Kidney epithelial cell (primary cell): ENCODE measurements at places on chromosomes 3 and 15.

DNA sequence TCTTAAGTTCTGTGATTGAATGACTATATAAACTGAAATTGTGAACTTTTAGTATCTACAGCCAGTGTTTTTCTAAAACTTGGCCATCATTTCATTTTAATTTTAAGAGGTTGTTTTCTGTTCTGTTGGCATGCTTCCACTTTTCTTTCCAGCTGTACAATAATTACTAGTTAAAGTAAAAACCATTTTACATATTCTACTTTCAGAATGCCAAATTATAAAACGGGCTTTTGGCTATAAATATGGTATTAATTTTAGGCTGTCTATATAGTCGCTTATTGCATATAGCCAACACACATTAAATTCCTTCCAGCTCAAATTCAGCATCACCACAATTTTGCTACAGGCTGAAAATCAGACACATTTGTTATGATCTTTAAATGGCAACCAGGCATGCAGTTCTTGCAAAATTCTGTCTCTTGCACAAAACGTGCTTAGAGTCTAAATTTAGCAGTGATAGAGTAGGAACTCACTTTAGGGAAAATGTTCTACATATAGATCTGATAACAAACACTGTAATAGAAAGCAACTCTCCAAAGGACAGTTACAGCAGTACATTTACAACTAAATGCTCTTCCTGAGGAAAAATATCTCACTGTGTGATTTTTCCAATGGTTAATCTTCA, 81.1 kb downstream of the BTD start:
- no peak for DNase-seq

DNA sequence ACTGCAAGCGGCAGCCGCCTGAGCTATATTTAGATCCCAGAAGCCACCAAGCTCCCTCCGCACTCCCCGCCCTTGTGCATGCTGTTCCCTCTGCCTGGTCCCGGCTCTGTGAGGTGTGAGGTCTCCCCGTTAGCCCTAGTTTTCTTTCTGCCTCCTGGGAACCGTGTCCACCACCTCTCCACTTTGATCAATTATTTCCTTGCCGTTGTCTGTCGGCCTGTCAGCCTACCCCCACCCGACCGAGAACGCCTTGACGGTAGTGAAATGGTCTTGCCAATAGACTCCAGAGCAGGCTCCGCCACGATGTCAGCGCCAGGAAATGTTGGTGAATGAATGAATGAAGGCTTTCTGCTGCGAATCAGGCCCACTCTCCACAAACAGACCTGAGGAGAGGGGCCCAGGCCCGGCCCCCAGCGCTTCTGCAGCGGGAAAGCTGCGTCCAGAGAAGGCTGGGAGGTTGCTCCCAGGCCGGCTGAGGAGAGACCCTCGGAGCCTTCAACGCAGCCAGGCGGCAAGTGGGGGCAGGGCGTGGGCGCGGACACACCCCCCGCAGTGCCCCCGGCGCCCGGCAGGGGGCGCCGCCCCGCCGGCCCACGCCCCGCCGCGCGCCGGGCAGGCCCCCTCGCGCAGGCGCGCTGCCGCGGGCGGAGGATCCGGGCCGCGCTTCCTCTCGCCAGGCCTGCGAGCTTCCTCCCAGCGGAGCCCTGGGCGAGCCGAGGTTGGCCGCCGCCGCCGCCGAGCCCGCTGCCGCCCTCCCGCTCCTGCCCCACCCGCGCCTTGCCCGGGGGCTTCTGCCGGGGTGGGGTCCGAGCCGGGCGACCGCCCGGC, at the start of gene CSK:
Gene CSK (plus strand): TSS at position 650 of the 828 bp plus-strand sequence. CDS start 16,218 bp downstream, outside the sequence.
- DNase-seq = no peak

- no peak for DNase-seq
These were observed 42.2 kb downstream of the C3orf38 start for GRCh38 chr3:88191872-88192409.

- no peak for DNase-seq
These were observed 65.4 kb downstream of the GBE1 start for GRCh38 chr3:81696090-81696489.

DNA sequence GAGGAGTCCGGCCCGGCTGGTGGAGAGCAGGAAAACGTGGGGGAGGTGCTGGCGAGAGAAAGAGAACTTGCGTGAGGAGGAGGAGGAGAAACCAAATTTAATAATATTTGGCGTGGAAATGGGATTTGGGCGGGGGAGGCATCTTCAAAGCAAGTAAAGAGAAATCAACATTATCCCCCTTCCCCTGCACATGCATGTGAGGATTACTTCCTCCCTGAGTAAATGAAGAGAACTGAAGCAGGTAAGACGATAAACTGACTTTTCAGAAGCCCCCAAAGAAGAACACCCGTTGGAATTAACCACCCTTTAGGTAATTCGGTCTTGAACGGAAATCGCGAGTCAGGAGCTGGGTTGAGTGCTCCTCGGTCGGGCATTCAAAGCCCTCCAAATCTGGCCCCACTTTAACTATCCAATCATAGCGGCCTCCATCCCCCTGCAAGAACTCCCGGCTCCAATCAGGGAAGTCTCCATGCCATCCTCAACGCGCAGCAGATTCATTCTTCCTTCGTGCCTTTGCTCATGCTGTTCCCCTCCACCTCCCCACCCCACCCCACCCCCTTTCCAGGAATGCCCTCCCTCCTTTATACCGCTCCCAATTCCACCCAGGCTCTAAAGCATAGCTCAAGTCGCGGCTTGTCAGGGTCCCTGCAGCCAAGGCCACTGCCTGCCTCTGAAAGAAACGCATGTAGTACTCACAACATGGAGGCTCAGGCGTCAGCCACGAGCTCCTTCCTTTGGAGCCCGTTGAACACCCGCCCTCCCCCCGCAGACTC, 545 bp upstream of the RFX7 start:
- DNase-seq = peak; percentile 35

- no peak for DNase-seq
These were observed 814.5 kb downstream of the VGLL3 start for GRCh38 chr3:86176445-86176784.

- no peak for DNase-seq
These were observed 20.3 kb upstream of the PLSCR4 start for GRCh38 chr3:146271180-146271579.

- no peak for DNase-seq
These were observed 27.0 kb upstream of the TRPM1 start for GRCh38 chr15:31128477-31128876.

GRCh38 chr15:60091157-60091556, 87.0 kb downstream of the FOXB1 start:
- DNase-seq = peak; percentile 62

DNA sequence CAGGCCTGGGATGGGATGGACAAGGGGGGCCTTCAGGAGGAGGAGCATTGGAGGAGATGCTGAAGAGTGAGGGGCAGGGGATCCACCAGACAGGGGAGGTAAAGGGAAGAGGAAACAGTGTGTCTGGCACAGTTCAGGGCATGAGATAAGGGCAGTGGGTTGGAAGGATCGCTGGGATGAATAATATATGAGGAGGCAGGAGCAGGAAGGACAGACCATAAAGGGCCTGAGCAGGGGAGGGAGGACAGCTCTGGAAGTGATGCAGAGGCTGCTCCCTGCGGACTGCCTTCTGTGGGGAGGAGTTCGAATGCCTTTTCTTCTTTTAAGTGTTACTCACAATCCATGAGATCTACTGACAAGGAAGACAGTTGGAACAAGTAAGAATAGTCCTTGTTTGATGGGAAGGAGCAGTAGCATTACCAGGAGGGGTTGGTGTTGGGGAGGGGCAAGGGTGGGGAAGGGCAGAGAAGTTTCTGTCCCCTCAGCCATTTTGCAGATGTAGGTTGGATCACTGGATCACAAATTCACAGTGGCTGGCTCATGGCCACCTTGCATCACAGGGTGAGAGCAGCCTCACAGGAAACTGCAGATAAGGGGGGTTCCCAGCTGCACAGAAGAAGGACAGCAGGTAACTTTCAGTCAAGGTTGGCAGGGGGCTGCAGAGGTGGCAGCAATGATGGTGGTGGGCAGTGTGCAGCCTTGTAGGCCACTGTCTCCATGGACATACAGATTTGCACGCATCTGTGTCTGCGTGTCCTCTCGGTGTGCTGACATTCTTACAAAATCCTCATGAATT, 91.9 kb upstream of the SNRPN start:
- no peak for DNase-seq

GRCh38 chr3:43298292-43298691, 12.0 kb downstream of the SNRK start:
- DNase-seq = no peak

- DNase-seq = no peak
These were observed 53.8 kb downstream of the UBE2E2 start for GRCh38 chr3:23256741-23257435.

DNA sequence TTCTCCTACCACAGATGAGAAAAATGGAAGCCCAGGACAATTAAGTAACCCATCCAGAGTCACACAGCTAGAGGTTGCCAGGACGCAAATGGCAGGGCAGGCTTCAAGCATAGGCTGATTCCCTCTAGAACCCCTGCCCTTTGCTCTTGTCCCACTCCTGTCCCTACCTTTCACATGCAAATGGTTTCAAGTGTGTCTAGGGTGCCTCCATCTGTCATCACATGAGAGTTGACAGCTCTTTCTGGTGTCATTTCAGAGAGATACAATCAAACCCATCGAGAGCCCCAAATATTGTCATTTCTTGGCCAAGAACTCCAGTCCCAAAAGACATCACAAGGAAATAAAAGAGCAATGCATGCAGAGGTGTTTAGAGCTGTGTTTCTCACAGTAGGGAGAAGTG, 23.7 kb downstream of the CCDC12 start:
- DNase-seq = no peak

DNA sequence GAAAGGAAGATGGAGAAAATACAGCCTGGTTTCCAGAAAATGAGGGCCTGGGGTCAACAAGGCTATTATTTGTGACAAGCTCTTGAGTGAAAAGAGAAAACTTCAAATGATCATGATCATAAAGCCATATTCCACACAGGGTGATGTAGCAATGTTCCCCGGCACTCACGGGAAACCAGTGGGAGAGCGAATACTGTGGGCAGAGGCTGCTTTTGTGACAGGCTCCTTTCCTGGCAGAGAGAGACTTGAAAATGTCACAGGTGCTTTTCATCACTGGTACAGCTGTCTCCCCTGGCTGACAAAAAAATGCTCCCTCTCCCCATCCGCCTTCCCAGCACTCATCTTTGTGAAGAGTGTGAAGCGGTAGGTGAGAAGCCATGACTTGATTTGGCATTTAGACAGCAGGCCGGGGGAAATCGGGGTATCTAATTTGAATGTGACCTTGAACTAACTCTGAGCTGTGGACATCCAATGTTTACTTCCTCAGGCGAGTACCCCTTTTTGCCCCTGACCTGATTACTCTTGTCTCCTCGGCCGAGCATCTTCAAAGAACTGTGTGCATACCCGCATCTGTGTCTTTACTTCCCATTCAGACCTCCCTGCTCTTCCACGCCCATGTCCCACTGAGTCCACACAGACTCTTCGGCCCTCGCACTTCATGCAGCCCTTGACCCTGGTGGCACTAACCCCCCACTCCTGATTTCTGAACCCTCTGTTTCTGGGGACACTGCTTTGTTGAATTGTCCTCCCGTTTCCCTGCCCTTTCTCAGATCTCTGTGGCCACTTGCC, 23.2 kb downstream of the CA12 start:
- no peak for DNase-seq

DNA sequence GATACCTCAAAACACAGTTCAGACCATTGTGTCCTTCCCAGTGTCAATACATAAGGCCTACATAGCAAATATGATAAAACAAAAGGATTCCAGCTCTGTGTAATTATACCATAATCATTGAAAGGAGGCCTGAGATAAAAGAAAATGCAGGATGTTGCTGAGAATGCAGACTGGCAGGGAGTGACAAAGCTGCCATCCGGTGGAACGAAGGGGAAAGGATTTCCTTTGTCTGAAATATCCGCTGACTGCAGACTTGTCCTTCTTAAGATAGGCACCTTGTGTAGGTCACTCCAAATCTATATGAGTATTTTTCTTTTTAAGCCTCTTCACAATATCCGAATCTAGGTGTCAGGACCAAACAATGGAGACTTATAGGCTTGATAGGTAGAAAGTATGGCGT, 108.0 kb downstream of the KCNH8 start:
- DNase-seq = no peak

DNA sequence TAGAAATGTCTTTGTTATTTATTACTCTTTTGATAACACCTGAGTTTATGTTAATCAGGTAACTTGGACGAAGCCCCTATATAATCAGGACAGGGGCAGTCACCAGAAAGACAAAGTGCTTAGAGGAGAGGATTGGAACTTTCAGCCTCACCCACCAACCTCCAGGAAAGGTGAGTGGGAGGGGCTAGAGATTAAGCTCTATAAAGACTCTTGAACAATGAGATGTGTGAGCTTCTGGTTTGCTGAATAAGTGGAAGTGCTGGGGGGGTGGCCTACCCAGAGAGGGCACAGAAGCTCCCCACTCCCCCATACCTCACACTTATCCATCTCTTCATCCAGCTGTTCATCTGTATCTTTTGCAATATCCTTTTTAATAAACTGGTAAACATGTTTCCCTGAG, 73.9 kb downstream of the TTBK2 start:
- no peak for DNase-seq

- DNase-seq = no peak
These were observed 40.6 kb upstream of the NMNAT3 start for GRCh38 chr3:139718415-139718814.

DNA sequence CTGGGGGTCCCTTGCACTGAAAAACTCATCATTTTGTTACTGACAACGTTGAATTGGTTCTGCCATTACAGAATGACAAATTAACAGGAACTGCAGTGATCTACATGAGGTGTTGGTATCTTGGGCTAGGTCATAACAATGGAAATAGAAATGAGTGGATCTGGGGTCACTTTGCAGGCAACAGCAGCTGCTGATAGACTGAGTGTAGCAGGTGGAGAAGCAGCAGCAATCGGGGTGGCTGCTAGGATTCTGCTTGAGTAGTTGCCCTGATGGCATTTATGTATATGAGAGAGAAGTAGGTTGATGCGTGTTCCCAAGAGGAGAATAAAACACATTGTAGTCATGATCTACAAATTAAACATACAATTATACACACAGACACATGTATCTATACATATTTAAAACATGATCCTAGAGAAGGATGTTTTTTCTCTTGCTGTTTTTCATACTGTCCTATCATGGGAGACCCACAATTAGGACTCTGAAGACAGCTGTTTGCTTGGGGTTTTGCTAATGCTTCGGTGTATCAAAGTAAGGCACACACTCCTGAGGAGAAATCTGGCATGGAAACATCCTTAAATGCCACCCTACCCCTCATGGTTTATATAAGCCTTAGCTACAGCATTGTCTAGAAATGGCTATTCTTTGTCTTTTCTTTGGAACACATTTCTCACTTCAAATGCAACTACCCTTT, 15.8 kb upstream of the THBS1 start:
- no peak for DNase-seq

DNA sequence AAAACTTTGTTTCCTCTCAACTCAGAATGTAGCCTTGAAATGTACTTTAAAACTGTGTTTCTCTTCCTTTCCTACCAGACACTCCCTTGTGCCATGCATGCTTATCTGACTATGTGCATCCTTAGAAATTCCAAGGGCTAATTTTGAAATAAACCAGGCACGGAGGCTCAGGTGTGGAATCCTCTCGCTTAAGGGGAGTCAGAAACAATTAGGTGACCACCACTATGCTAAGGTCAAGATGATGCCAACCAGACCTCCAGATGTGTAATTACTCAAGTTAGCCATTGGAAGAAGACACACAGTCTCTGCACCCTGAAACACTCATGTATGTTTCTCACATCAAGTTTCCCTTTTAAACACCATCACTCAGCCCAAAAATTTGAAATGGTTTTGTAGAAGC, 572.1 kb downstream of the VGLL3 start:
- DNase-seq = no peak

- DNase-seq = no peak
These were observed 48.4 kb downstream of the SEMA5B start for GRCh38 chr3:122979211-122979610.
